Thoracic aorta endothelial cell (primary cell): ENCODE measurements at places on chromosomes 12 and 14. TPM values are rescaled to one million over a fixed set of nuclear protein-coding genes. Genes with fewer than 3 reads are reported as not detected.

CACNB3 gene
- 23.4 and 26.6 TPM in 2 replicates for total RNA-seq

CELA1 gene
- total RNA-seq, result not detected in 2 replicates

STAC3 gene
- not detected in 2 replicates for total RNA-seq

KRT72 gene
- total RNA-seq, result not detected in 2 replicates

P2RX2 gene
- not detected in 2 replicates for total RNA-seq

ACSM4 gene
- not detected in 2 replicates for total RNA-seq

PZP gene
- total RNA-seq, result 0.93 and 1.7 TPM in 2 replicates

MMP17 gene
- total RNA-seq, result 3.2 and 4.8 TPM in 2 replicates

NPC2 gene
- 123 and 139 TPM in 2 replicates for total RNA-seq

P2RX7 gene
- total RNA-seq, result 3.2 and 3.6 TPM in 2 replicates

TPH2 gene
- total RNA-seq, result not detected in 2 replicates

GUCY2C gene
- total RNA-seq, result not detected in 2 replicates

SMIM41 gene
- total RNA-seq, result 0.13 TPM in 1 of 2 replicates, not detected in the other

GDF3 gene
- 0.65 TPM in 1 of 2 replicates, not detected in the other for total RNA-seq

NTN4 gene
- total RNA-seq, result 68.2 and 72.9 TPM in 2 replicates

SLC4A8 gene
- total RNA-seq, result 5.2 and 5.5 TPM in 2 replicates

POTEG gene
- total RNA-seq, result not detected in 2 replicates

IL26 gene
- total RNA-seq, result not detected in 2 replicates

TMEM132C gene
- total RNA-seq, result 0.13 TPM in 1 of 2 replicates, not detected in the other

GRIP1 gene
- 0.07 and 0.53 TPM in 2 replicates for total RNA-seq

ERBB3 gene
- 0.43 TPM in 1 of 2 replicates, not detected in the other for total RNA-seq

MEG3 gene
- total RNA-seq, result 12.7 and 29.7 TPM in 2 replicates

OAS1 gene
- total RNA-seq, result 4.0 and 5.7 TPM in 2 replicates

PLEKHD1 gene
- under 0.01 and 0.07 TPM in 2 replicates for total RNA-seq

LLPH gene
- 8.4 and 12.1 TPM in 2 replicates for total RNA-seq

STON2 gene
- total RNA-seq, result 0.29 and 0.40 TPM in 2 replicates

KLRF2 gene
- not detected in 2 replicates for total RNA-seq

SLC10A1 gene
- total RNA-seq, result not detected in 2 replicates

CLEC4A gene
- total RNA-seq, result 0.14 TPM in 1 of 2 replicates, not detected in the other

CEBPE gene
- total RNA-seq, result not detected in 2 replicates

CLEC2A gene
- not detected in 2 replicates for total RNA-seq

SLC35F4 gene
- not detected in 2 replicates for total RNA-seq

AGAP2 gene
- 0.13 and 0.36 TPM in 2 replicates for total RNA-seq
